Activated T-helper 1 cell treated with anti-CD3 and anti-CD28 coated beads, Interleukin-12 subunit alpha, Interleukin-12 subunit beta, Interleukin-2, Interleukin-4 antibody, amounts not matched to agents 30 ng/mL and 10 ng/mL and 1 ng/mL, durations not matched to agents 14 hours and 24 hours and 36 hours (primary cell): ENCODE measurements at places on chromosomes 7 and 10.

DNA sequence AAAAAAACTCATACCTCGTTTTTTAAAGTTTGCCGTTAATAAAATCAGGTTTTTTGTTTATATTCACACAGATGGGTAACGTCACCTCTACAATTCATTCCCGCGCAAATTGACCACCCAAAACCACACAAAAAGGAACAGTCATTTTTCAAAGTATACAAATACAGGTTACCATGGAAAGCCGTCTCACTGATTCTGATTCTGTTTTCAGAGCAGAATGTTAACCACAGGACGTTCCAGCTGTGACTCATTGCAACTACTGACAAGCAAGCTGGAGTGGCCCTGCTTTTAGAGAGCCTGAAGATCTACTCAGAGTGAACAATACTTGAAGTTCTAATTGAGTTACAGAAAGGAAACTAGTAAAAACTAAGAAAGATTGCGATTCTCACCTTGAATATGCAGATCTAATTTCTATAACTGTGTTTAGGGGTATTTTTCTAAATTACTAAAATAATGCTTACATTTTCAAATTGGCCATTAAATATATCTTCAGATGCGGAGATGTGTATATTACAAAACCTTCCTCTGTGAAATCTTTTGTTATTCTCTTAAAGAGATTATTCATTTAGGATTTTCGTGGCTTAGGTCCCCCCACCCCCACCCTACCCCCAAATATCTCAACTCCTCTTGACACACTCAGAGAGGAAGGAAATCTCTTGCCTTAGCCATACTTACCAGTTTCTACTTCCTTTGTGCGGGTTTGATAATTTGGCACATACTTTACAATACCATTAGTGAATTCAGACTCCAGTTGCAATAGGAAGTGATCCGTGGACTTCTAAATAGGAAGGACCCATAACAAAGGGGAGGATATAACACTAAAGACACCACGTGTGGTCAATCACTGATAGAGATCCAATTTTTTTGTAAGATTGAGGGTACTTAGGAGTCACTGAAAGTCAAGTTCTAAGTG lies 106.0 kb downstream of the CUBN start:
- H3K36me3 ChIP-seq: no peaks in the 10 kb centered on the region
- peak overlapping the region; percentile 61 for H3K4me3 ChIP-seq
- DNase-seq: peak; percentile 77
- H3K27me3 ChIP-seq: peaks cover 4% of the 10 kb centered on the region
- H3K27ac ChIP-seq: peak overlapping the region; percentile 99

- peaks cover 36% of the 10 kb centered on the region for H3K4me1 ChIP-seq
- H3K36me3 ChIP-seq: peaks cover 16% of the 10 kb centered on the region
- DNase-seq: peak; percentile 25
- H3K4me3 ChIP-seq: peak overlapping the region; percentile 99
- peak overlapping the region; percentile 96 for H3K27ac ChIP-seq
- no peaks in the 10 kb centered on the region for H3K27me3 ChIP-seq
These were observed 730 bp downstream of the LARP4B start for GRCh38 chr10:930625-931325.

GRCh38 chr10:3924344-3924743 lies 139.3 kb upstream of the KLF6 start:
- peaks cover 17% of the 10 kb centered on the region for H3K4me1 ChIP-seq
- no peak for DNase-seq
- H3K27ac ChIP-seq: no peak overlapping the region
- peaks cover 6% of the 10 kb centered on the region for H3K36me3 ChIP-seq
- H3K27me3 ChIP-seq: no peaks in the 10 kb centered on the region
- no peak overlapping the region for H3K4me3 ChIP-seq

GRCh38 chr10:48640326-48640725 lies 35.5 kb upstream of the ARHGAP22 start:
- H3K4me3 ChIP-seq: no peak overlapping the region
- no peak overlapping the region for H3K27ac ChIP-seq
- H3K4me1 ChIP-seq: no peaks in the 10 kb centered on the region
- H3K36me3 ChIP-seq: no peaks in the 10 kb centered on the region

DNA sequence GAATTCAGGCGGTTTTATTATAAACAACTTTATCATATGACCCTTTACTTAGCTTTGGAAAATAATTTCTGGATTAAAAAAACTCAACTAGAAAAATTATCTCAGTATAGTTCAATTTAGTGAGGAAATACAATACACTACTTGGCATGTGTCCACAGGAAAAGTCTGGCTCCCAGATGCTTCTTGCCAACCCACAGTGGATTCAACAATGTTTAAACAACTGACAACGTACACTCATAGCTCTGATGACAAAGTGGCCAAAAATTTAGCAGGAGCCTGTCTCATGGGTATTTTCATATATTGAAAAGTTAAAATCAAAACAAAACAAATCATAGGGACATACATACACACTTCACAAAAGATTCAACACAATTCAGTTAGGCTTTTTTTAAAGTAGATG lies 158.8 kb downstream of the SKAP2 start:
- no peak overlapping the region for H3K27ac ChIP-seq
- no peaks in the 10 kb centered on the region for H3K36me3 ChIP-seq
- no peak for DNase-seq
- H3K4me3 ChIP-seq: no peak overlapping the region
- H3K27me3 ChIP-seq: peaks cover 10% of the 10 kb centered on the region

GRCh38 chr7:106236065-106236464 lies 48.7 kb downstream of the NAMPT start:
- H3K4me1 ChIP-seq: no peaks in the 10 kb centered on the region
- H3K36me3 ChIP-seq: no peaks in the 10 kb centered on the region
- no peak overlapping the region for H3K4me3 ChIP-seq

- DNase-seq: no peak
- no peak overlapping the region for H3K4me3 ChIP-seq
- no peaks in the 10 kb centered on the region for H3K36me3 ChIP-seq
- no peaks in the 10 kb centered on the region for H3K4me1 ChIP-seq
These were observed 188.4 kb upstream of the MGMT start for GRCh38 chr10:129278686-129279085.

GRCh38 chr7:25753837-25754236 lies 398.2 kb upstream of the NFE2L3 start:
- DNase-seq: no peak
- H3K4me3 ChIP-seq: no peak overlapping the region
- H3K36me3 ChIP-seq: no peaks in the 10 kb centered on the region
- H3K4me1 ChIP-seq: no peaks in the 10 kb centered on the region

- no peaks in the 10 kb centered on the region for H3K36me3 ChIP-seq
- H3K27me3 ChIP-seq: peaks cover 5% of the 10 kb centered on the region
- no peak overlapping the region for H3K4me3 ChIP-seq
These were observed 60.6 kb upstream of the LAMB1 start for GRCh38 chr7:108063520-108063933.

- DNase-seq: no peak
- peaks cover 45% of the 10 kb centered on the region for H3K4me1 ChIP-seq
- H3K27ac ChIP-seq: peak overlapping the region; percentile 98
- peaks cover 17% of the 10 kb centered on the region for H3K36me3 ChIP-seq
- peaks cover 2% of the 10 kb centered on the region for H3K27me3 ChIP-seq
These were observed 639 bp upstream of the TFAM start for GRCh38 chr10:58384544-58384998.

- H3K27me3 ChIP-seq: no peaks in the 10 kb centered on the region
- no peak overlapping the region for H3K27ac ChIP-seq
- no peaks in the 10 kb centered on the region for H3K4me1 ChIP-seq
- no peak for DNase-seq
- H3K4me3 ChIP-seq: no peak overlapping the region
These were observed 737.1 kb downstream of the INHBA start for GRCh38 chr7:40965774-40966173.

DNA sequence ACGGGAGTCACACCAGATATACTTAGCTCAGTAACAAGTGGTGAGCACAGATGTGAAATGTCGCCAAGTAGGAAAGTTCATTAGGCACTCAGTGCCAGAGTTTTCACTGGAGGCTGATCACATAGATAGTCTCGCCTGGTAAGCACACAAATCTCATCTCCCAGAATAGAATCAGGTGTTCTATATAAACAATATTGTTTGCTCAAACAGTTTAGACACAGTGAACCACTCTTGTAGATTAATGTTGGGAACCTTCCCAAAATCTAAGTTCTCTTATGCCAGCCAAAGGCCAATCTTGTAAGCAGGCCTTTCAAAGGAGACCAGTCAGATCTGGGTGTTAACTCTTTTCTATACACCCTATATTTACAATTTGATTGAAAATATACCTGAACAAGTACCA lies 716.5 kb upstream of the GRM3 start:
- no peak overlapping the region for H3K27ac ChIP-seq
- H3K4me3 ChIP-seq: no peak overlapping the region
- H3K27me3 ChIP-seq: no peaks in the 10 kb centered on the region
- DNase-seq: no peak
- no peaks in the 10 kb centered on the region for H3K36me3 ChIP-seq

DNA sequence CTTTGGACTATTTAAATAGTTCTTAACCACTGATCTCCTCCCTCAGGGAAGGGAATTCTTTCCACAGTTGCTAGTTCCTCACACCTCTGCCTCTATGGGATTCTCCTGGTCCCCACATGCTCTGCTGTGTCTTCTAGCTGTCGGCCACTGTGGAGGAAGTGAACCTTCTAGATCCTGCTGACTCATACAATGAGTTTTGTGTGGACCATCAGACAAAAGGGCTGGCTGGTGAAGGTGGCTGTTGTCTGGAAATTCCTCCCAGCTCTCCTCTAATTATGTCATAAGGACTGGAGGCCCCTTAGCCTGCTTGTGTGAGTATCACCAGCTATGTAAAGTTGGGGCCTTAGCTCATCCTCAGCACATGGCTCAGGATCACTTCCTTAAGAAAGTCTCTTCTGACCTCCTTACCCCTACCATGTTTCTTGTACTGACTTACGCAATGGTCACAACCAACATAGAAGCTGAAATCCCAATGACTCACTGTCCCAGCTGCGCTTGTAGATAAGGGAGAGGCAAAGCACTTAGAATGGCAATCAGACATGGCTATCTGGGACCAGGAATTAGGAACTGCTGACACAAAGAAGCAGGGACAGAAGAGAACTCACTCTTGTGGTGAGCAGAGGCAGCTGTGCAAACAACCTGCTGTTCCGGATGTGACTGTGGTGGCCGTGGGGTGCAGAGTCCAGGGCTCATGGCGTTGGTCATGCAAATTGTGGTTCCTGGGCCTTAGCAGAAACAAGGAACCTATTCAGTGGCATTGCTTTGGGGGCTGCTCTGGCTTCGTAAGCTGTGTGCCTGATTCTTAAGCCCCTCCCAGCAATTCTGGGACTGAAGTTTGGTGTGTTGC lies 2.5 kb upstream of the MACC1 start:
- DNase-seq: no peak
- H3K27ac ChIP-seq: no peak overlapping the region
- H3K36me3 ChIP-seq: no peaks in the 10 kb centered on the region
- no peak overlapping the region for H3K4me3 ChIP-seq
- H3K4me1 ChIP-seq: no peaks in the 10 kb centered on the region

- H3K27me3 ChIP-seq: peaks cover 11% of the 10 kb centered on the region
- H3K27ac ChIP-seq: no peak overlapping the region
- H3K4me1 ChIP-seq: no peaks in the 10 kb centered on the region
- H3K36me3 ChIP-seq: no peaks in the 10 kb centered on the region
- DNase-seq: no peak
These were observed 26.9 kb upstream of the NRBF2 start for GRCh38 chr10:63106111-63106755.

GRCh38 chr7:18771834-18772566 lies 276.5 kb downstream of the HDAC9 start:
- H3K4me3 ChIP-seq: no peak overlapping the region
- H3K36me3 ChIP-seq: no peaks in the 10 kb centered on the region
- DNase-seq: no peak

DNA sequence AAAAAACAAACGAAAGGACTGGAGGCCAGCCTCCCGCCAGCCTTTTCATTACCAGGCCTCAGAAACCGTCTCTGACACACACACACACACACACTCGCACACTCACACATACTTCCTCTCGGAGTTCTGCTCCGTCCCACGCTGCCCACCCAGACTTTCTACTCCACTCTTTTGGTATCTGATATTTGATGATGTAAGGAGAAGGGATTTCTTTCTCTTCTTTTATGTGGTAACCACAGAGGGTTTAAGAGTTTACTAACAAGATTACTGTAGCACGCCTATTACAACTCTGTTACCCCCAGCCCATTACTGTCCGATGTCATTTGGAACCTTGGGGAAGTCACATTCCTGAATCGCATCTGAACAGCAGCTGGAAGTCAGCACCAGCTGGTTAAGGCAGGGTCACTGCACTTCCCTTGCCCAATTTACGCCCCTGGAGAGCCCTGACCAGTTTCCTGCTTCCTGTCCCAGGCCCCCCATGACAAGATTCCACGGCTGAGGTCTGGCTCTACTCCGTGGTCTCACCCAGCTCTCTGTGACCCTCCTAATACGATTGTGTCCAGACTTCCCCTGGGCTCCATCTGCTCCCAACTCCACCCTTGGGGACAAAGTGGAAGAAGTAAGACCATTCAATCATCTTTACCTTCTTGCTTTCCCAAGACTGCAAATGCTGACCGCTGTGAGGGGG lies 1.1 kb downstream of the DENND2A start:
- H3K4me3 ChIP-seq: peak overlapping the region; percentile 68
- H3K36me3 ChIP-seq: no peaks in the 10 kb centered on the region
- no peak overlapping the region for H3K27ac ChIP-seq
- H3K27me3 ChIP-seq: peaks cover 59% of the 10 kb centered on the region

GRCh38 chr10:114283091-114283490 lies 44.0 kb downstream of the VWA2 start:
- no peaks in the 10 kb centered on the region for H3K4me1 ChIP-seq
- H3K27me3 ChIP-seq: peaks cover 2% of the 10 kb centered on the region
- H3K4me3 ChIP-seq: no peak overlapping the region
- H3K27ac ChIP-seq: no peak overlapping the region

DNA sequence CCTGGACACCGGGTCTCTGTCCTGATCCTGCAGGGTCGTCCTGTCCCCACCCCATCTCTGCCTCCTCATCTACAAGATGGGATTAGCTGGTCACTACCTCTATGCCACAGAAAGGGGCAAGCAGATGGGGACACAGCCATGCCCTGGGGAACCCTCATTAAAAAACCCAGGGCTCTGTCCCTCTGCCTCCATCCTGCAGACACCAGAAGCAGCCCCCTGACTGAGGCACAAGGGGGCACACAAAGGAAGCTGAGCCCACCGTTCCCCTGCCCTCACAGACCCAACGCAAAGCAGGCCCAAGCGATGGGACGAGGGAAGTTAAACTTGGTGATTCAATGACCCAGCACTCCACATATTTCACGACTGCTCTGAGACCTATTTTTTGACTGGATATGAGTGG lies 142.4 kb downstream of the TCERG1L start:
- no peak overlapping the region for H3K27ac ChIP-seq
- no peaks in the 10 kb centered on the region for H3K36me3 ChIP-seq
- no peaks in the 10 kb centered on the region for H3K27me3 ChIP-seq
- no peak overlapping the region for H3K4me3 ChIP-seq
- DNase-seq: no peak

GRCh38 chr10:42961796-42962109 lies 115.1 kb upstream of the RET start:
- no peak for DNase-seq
- H3K36me3 ChIP-seq: no peaks in the 10 kb centered on the region
- H3K27me3 ChIP-seq: peaks cover 12% of the 10 kb centered on the region
- no peaks in the 10 kb centered on the region for H3K4me1 ChIP-seq

DNA sequence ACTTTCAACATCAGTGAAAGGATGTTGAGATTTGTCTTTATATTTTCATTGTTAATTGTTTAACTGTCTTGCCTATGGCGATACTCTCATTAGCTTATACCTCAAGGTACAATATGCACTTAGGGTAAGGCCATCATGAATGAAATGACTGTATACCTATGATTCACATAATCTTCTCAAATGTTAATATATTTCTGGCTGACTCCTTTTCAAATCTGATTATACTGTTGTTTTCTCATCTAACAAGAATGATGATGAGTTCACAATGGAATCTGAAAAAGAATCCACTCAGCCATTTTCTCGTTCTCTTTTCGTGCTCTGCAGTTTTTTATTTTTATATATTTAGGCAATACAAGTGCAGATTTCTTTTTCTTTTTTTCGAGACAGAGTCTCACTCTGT lies 159.1 kb downstream of the ARHGAP12 start:
- H3K4me1 ChIP-seq: no peaks in the 10 kb centered on the region
- H3K4me3 ChIP-seq: no peak overlapping the region
- H3K27ac ChIP-seq: no peak overlapping the region
- H3K27me3 ChIP-seq: no peaks in the 10 kb centered on the region
- H3K36me3 ChIP-seq: no peaks in the 10 kb centered on the region
